ENCODE measurements at places on chromosomes 6 and 20.

- no peak for DNase-seq
Observed at GRCh38 chr20:43794326-43794725, 67.5 kb upstream of the GTSF1L start.

GRCh38 chr20:17572034-17572638 is 2.3 kb downstream of the DSTN start:
- DNase-seq, result no peak

- DNase-seq, result no peak
Observed at GRCh38 chr6:127456465-127456864, 2.7 kb downstream of the KIAA0408 start.

GRCh38 chr6:167704396-167704901 is 122.3 kb upstream of the AFDN start:
- no peak for DNase-seq

DNA sequence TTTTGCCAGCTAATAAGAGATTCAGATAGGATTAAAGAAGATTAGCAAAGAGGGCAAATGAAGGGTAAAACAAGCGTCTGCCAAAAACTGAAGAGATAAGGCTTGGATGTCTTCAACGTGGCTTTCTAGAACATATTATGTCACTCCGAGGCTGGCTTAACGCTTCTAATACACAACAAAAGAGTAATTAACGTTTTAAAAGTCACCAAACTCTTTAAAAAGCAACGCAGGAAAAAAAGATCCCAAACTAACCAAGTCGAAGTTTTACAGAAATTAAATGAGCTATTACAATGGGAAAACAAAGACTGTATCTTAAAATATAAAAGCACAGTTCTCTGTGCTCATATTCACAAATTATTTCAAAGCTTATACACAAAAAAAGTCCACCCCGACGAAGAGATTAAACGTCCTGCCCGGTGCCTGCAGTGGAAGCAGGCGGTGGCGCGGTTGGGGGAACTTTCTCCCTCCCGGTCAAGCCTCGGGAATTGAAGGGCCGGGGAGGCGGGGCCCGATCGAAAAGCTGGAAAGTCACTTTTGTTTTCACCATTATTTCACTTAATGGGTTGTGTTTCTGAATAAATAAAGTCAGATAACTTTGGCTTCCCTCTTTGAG is 1.2 kb downstream of the MAK start:
- no peak for DNase-seq

- no peak for DNase-seq
Observed at GRCh38 chr6:113625850-113626249, 231.3 kb upstream of the MARCKS start.

GRCh38 chr20:14234666-14235295 is 102.6 kb downstream of the FLRT3 start:
- DNase-seq, result no peak

DNA sequence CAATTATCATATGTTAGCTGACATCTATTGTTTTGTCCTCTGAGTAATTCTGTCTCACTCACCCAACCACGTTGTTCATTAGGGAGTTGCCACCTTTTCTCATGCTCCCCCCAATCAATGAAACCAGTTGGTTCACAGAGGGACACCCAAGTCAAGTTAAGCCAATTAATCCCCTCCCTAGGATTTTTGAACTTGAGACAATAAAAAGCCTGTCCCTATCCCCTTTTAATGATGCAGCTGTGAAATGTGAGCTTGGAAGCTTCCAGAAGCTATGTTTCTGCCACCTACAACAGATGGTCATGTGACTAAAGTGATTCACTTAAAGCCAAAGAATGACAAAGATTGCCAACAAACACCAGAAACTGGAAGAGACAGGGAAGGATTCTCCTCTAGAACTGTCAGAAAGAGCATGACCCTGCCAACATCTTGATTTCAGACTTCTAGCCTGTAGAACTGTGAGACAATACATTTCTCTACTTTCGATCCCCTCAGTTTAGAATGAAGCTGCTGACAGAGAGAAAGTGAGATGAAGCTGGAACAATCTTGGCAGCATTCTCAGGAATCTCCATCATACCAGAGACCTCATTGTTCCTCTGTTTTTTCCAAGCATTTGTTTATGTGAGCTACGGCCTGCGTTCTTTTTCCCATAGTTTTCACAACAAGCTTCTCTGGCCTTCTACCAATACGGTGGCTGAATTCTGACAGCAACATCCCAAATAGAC is 57.8 kb upstream of the TPD52L1 start:
- peak; percentile 32 for DNase-seq

- no peak for DNase-seq
Observed at GRCh38 chr6:16602035-16602434, 159.2 kb downstream of the ATXN1 start.

DNA sequence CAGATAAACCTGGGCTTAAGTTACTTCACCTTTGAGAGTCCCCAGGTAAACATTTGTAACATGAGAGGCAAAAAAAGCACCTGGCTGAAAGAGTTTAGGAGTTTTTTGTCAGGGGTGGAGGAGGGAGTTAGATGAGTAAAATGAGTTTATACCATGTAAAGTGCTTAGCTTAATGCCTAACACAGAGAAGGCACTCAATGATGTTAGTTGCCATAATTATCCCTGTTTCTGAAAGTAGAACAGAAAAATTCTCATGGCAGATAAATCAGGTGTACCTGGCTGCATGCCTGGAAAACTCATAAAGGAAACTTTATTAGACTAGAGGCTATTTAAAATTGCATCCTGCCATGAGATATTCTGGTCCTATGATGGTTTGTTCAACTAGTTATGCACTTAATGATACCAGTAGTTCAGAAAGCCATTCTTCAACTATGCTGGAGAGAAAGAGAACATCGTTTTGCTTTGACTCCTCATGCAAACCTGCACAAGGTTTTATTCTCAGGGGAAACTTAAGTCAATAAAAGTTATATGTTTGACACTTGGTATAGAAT is 40.4 kb downstream of the FBXO5 start:
- DNase-seq, result no peak

GRCh38 chr6:168278904-168279303 is 40.7 kb downstream of the DACT2 start:
- DNase-seq, result no peak

- DNase-seq, result no peak
Observed at GRCh38 chr6:148404456-148405054, 61.9 kb downstream of the SASH1 start.

DNA sequence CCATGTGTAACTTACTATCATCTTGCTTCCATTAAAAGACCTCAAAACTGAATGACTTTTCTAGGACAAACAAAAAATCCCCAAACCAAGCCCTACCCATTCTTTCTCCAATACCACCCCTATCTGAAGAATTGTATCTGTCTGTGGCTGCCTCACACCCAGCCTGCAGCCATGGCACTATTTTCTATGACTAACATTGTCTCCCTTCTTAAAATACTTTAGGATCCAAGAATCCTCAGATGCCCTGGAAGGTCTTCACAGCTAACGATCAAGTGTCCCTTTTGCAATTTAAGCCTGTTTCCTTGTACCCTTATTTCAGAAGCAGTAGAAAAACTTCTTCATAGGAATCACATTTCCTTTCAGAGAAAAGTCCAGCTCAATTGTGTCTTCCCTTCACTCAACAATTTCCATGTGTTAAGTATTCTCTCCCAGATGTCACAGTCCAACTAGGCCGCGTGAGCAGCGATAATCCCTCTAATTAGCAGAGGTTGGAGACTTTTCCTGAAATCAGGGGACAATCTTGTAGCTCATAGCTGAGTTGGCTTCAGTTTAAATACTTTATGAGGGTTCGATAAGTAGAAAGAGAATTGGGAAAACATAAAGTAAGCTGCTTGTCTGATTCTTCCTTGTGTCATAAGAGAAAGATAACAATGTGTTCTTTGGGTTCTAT is 5.2 kb upstream of the MEP1A start:
- no peak for DNase-seq

DNA sequence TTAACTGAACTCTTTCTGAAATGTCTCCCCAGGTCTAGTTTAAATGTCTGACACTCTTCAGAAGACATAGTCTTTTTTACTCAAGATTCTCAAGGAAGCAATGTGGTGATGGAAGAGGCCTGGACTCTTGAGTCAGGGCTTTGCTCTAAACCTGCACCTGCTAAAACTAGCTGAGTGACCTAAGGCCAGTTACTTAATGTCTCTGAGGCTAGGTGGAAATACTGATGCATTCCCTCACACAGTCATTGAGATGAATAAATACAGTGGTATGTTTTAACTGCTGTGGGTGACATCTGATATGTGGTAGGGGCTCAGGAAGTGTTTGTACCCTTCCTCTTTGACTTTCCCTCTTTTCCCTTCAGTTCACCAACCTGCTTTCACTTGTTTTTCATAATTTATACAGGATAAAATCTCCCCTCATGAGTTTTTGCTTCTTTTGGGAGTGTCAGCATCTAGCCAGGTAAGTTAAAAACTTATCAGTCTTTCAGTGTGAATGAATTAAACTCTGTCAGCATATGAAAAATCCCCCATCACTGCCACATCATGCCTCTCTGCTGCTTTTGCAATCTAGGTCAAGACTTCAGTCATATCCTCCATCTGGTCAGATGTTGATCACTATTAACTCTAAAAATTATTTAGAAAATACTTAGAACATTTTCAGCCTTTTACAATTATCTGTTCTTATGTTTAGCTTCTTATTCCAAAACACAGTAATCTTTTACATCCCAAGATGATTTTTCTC is 178.7 kb upstream of the TNFAIP3 start:
- DNase-seq, result no peak

DNA sequence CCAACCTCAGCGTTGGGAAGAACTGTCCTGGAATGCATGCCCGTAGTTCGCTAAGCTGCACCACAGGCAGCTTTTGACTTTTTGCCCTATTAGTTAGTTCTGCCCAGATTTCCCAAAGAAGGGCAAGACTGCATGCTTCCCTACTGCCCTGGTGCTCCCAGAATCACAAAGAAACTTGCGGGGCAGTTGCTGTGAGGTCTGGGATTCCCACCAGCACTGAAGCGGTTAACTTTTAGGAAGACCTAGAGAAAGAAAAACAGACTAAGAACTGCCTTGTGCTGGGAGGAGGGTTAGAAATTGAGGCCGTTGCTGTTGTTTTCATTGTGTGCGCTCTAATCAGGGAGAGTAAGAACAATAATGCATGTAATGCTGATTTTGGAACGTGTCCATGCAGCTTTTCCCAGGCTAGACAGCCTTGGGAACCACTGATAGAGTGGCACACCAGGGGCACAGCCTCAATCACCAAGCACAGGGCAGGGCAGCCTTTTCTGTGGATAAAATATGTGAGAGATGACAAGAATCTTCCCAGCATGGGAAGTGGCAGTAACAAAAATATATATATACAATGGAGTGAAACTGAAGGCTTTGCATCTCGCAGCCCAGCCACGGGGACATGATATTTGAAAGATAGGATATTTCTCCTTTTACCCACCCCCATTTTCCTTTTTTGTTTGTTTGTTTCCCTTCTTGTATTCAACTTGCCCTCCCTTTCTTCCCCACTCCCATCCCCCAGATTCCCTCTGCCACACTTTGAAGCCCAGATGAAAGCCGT is 137.7 kb upstream of the HEY2 start:
- peak; percentile 8 for DNase-seq

DNA sequence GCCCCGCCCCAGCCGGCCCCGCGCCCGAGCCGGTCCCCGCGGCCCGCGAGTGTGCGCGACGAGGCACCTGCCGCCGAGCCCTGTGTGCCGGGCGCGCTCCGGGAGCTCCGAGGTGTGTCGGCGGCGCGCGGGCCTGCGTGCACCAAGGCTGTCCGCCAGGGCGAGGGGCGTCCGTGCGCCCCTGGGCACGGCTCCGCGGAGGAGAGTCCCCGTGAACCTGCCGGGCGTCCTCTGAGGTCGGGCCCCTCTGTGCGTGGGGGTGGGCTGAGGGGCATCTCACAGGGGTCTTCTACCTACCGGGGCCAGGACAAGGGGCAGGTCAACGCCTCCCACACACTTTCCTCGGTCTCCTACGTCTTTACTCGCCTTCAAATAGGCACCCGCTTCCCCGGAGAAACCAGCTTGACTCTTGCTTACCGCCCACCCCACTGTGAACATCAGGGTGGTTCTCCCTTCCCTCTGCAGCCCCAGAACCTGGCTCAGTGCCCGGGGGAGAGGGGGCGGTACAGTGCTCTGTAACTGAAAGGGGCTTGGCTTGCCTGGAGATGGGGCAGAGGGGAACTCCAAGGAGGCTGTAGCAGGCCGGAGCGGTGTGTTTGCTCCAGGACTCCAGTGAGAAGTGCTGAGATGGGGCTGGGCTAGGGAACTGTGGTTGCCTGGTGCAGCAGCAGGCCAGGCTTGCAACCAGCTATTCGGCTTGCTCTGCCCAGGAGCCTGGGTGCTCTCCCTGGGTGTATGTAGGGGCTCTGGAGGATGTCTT is at the start of gene SAMD10:
Gene SAMD10, minus strand, starts transcription at position 86 of the 760 bp plus-strand sequence. CDS start 175 bp downstream, outside the sequence.
- no peak for DNase-seq

DNA sequence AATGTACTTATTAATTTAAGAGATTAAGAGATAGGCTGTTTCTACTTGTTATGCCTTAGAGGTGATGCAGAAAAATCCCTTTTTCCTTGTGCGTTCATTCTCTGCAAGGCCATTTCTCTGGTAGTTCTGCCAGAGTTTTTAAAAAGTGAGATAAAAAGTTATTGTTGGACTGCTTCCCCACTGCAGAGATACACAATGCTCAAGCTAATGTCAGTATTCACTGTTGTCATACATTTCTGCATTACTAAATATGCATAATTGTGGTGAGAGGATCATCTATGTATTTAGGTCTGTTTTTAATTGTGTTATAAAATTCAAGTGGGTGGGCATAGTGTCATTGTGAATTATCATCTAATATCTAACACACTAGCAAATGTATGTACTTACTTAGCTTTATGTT is 600.4 kb downstream of the HTR1B start:
- DNase-seq, result no peak

- no peak for DNase-seq
Observed at GRCh38 chr6:4902363-4902762, 101.5 kb downstream of the RPP40 start.

Measured in hippocampal formation (tissue), 2 donors.